ENCODE measurements at places on chromosomes 13 and 19.

DNA sequence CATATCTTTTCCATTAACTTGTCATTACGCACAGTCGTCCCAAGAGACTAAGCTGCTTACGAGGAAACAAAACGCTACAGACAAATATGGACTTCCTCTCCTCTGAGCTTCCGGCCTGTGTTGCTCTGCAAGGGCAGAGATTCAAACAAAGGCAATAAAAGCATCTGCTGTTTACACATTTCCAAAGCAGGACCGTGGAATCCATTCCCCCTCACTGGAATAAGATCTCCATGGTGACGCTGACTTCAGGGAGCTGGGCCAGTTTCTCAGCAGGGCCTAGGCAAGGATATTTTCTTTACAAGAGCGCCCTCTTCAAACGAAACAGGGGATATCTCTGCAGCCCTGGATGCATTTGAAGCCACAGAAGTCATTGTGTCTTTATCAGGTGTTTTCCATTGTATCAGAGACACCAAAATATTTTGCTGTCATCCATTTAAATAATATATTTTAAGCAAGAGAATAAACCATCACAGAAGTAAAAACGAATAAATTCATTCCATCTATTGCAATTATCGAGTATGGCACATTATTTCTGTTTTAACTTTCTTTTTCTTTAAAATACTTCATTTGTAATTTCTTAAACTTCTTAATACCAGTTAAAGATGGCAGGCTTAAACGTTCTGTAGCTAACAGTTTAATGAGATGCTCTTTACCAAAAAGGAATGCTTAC is 177.5 kb downstream of the DCLK1 start:
- DNase-seq = no peak

DNA sequence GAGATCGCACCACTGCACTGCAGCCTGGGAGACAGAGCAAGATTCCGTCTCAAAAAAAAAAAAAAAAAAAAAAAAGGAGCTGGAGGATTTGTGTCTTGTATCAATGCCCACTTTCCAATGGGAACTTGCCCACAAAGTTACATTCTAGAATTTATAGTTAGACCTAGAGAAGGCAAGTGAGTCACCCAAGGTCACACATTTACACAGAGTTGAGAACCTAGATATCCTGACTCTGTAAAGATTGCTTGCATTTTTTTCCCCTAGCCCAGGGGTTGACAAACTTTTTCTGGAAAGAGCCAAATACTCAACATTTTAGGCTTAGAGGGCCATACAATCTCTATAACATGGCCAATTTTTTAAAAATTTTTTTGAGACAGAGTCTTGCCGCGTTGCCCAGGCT is 7.7 kb upstream of the BRD4 start:
- DNase-seq = no peak

- no peak for DNase-seq
Observed at GRCh38 chr13:39051157-39051556, 12.9 kb downstream of the NHLRC3 start.

DNA sequence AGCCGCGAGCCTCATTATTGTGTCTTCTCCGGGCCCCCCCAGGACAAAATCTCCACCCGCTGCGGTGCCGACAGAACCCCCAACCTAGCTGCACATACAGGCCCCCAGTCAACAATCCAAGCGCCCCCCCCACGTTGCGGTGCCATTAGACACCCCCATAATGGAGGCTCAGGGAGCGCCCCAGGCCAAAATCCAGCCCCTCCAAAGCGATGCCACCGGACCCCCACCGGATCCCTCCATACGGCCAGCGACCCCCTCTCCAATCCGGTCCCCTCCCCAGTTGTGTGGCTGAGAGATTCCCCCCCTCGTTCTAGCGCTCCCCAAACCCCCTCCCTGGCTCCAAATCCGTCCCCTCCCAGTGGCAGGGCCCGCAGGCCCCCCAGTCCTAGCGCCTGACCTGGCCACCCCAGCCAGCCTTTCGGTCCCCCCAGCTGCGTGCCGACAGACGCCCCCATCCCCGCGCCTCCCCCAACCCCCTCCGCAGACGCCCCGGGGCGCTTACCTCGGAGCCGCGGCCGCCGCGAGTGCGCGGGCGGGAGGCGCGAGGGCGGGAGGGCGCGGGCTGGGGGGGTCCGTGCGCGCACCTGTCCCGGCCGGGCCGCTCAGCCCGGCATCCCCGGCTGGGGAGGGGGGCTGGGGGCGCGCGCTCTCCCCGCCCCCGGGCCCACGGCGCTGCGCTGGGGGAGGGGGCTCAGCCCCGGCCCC is 21.6 kb upstream of the SEMA6B start:
- no peak for DNase-seq

DNA sequence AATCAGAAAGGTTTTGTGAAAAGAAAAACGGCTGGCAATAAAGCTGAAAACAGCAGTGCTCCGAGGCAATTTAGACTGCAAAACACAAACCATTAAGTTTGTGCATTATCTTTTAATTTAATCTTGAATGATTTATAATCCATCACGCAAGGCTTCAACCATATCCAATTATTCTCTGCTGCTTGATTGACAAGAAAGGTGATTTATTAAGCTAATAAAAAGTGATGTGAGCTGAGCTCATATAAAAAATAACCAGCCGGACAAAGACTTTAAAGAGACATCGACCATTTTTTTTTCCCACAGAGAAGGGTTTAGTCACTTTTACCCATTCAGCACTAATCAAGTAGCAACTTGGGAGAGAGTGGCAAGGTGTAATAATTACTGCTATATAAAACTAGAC is 33.6 kb downstream of the TSHZ3 start:
- no peak for DNase-seq

DNA sequence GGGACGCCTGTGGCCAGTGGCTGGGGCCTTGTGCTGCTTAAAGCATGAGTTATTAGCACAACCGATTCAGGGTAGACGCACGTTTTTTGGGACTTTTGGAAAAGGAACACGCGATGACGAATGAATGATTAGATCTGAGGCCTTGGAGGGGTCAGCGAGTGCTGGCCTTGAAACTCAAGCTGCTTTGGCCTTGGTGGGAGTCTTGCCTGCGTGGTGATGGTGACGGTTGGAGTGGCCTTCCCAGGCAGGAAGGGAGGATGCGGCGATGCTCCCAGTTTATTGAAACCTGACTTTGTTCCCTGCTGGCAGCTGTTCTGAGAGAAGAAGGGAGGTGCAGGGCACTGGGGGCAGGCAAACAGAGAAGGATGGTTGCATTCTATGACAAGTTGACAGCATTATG is 63.1 kb upstream of the RNF113B start:
- no peak for DNase-seq

GRCh38 chr19:33629826-33630375 is 8.1 kb downstream of the CHST8 start:
- no peak for DNase-seq

DNA sequence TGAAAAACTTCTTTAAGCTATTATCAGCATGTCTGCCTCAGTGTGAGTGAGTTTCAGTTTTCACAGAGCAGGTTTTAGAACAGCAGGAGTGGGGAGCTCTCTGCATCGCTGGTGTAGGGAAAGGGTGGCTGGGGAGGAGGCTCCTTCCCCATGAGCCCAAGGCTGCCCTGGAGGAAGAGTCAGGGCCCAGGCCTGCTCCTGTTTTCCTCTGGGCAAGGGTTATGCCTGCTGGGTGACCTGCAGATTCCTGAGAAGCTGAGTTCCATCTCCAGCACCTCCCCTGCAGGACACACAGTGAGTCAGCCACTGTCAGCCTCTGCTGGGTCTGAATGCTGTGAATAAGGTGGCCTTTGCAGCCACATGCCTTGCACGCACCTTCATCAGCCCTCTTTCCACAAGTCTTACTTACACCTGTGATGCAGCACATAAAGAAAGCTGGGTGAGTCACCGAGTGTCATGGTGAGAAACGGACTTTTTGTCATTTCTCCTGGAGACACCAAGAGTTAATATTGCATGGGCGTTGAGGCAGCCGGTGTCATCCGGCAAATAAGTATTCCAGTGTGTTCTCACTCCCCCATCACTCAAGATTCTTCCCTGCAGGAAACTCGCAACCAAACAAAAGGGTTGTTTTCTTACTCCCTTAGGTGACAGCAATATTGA is 186.4 kb upstream of the KL start:
- no peak for DNase-seq

DNA sequence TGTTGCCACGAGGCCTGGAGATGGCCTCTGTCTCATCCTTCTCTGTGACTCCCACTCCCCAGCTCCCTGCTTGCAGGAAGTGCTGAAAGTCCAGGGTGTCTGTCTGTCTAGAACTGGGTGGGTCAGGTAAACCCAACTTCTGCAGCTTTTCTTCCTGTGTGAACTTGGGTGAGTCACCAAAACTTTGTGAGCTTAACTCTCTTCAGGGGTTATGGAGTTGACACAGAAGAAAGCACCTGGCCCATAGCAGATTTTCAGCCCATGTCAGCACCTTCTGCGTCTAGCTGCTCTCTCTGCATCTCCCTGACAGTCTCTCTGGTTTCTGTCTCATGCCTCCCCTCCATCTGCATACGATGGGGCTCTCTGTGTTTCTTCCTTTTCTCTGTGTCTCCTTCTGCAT is 4.2 kb upstream of the CACNG7 start:
- no peak for DNase-seq

DNA sequence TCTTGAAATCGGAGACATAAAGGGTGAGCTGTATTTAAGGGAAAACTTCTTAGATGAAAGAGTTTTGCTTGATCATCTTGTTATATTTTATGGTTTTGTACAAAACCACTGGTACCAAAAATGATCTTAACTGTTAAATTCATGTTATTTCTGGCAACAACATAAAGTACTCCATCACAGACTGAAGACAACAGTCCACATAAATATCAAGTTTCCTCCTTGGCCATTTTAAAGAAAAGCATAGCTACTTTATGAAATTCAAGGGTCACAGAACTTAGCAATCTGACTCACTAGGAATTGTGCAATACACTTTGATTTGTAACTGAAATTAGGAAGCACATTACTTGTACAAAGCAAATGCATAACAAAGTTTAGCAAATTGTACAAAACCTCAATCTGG is 66.3 kb downstream of the TBC1D4 start:
- DNase-seq = no peak

GRCh38 chr13:31160857-31161556 is 697 bp downstream of the HSPH1 start:
- peak; percentile 21 for DNase-seq

- no peak for DNase-seq
Observed at GRCh38 chr13:58855283-58855682, 1223.7 kb downstream of the PCDH17 start.

- no peak for DNase-seq
Observed at GRCh38 chr13:111280681-111281585, 39.5 kb upstream of the TEX29 start.

GRCh38 chr19:18975869-18976268 is 34.9 kb upstream of the HOMER3 start:
- no peak for DNase-seq

DNA sequence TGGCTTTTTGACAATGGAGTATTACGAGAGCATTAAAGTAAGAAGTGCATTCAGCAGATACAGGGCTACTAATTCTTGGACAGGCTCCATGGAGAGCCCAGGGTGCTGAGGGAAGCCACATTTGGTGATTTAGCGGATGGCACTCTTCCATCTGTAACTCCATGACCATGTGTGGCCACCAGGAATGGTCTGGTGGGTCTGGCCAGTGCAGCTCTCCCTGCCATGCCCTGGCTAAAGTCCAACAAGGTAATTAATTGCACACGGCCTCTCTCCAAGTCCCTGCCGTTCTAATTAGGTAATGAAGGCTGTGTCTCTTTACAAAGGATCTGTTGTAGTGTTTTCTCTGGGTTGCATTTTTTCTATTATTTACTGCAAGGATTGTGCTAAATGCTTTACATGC is 4.3 kb upstream of the ZFR2 start:
- no peak for DNase-seq

- peak; percentile 4 for DNase-seq
Observed at GRCh38 chr19:33175886-33176669, 18.1 kb upstream of the LRP3 start.

- no peak for DNase-seq
Observed at GRCh38 chr19:55158848-55159749, 1.6 kb upstream of the TNNI3 start.

DNA sequence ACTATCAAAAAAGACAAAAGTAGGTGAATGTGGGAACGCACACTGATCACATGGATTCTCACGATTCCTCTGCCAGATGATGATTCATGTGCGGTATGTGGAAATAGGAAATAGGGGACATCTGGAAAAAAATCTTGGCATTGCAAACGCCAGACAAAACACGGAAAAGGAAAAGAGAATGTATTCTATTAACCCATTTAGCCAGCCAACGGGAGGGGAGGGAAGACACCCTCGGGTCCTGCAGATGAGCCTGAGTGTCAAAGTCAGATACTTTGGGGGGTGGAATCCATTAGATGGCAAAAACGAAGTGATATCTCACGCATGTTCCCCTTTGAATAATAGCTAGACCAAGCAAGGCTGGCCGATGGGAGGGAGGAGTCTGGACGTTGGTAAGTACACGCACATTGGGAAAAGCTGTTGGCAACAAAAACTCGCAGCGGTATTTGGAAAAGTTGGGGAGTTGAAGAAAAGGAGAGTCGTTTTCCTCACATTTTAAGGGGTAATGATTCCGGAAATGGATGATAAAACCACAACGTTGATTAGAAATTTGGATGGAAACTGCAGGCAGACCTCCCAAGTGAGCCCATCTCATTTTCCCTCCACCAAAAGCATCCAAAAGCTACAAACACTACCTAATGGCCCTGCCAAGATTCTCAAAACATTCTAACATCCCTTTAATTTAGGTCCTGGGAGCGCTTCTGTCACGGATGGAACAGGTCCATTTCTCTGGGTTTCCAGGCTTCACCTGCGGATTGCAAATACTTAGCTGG is 73.6 kb downstream of the COL4A1 start:
- no peak for DNase-seq

DNA sequence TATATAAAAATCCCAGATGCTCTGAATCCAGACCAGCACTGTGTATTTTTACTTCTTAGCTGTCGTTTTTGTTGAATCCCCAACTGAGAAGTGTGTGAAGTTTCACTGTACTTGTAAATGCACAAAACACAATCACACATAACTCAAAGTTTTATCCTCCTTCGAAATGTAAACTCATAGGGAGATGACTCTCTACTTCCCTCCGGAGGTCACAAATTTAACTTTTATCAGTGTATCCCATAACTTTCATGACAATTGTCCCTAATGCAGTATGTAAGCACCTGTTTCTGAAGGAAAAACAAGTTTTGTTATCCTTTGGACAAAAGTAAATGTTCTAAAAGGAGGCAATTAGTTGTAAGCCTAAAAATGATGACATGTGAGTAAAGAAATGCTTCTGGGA is 665.0 kb upstream of the SLITRK6 start:
- no peak for DNase-seq

GRCh38 chr13:77907666-77908341 is 10.8 kb downstream of the EDNRB start:
- DNase-seq = no peak

GRCh38 chr13:56332671-56333070 is 808.0 kb upstream of the PRR20A start:
- DNase-seq = no peak

- no peak for DNase-seq
Observed at GRCh38 chr13:106529415-106530170, 5.9 kb downstream of the EFNB2 start.

GRCh38 chr13:98792785-98793495 is 40.5 kb upstream of the SLC15A1 start:
- DNase-seq = no peak

Measured in stimulated activated CD8-positive, alpha-beta memory T cell treated with anti-CD3 and anti-CD28 coated beads, Interleukin-2, amount 100 ng/mL, for 1 hour (primary cell).